Heart left ventricle (tissue), 16 donors: ENCODE measurements at places on chromosomes 1 and 21. TPM values are rescaled to one million over a fixed set of nuclear protein-coding genes. Genes with fewer than 3 reads are reported as not detected.

Gene IL23R
- not detected for polyA plus RNA-seq

Gene INKA2
- 14.5 TPM for polyA plus RNA-seq

Gene SLC37A1
- polyA plus RNA-seq: 2.2 TPM

Gene CNKSR1
- polyA plus RNA-seq: 0.80 TPM

Gene OR10J1
- not detected for polyA plus RNA-seq

Gene TACSTD2
- 0.15 TPM for polyA plus RNA-seq

Gene SLC1A7
- 0.07 TPM for polyA plus RNA-seq

Gene WDR47
- 8.5 TPM for polyA plus RNA-seq

Gene RIPK4
- polyA plus RNA-seq: 0.04 TPM

Gene COL18A1
- polyA plus RNA-seq: 65.6 TPM
